ENCODE measurements at places on chromosomes 16 and 17. TPM values are rescaled to one million over a fixed set of nuclear protein-coding genes. Genes with fewer than 3 reads are reported as not detected.

- DNase-seq = no peak
Observed at GRCh38 chr17:80424261-80424660, 9.3 kb downstream of the ENDOV start.

- no peak for DNase-seq
Observed at GRCh38 chr17:50037321-50038107, 18.4 kb upstream of the ITGA3 start.

The CBFA2T3 gene
- polyA plus RNA-seq = not detected

The CCL22 gene
- not detected for polyA plus RNA-seq

GRCh38 chr16:12896562-12896961 is 4.8 kb upstream of the SHISA9 start:
- no peak for DNase-seq

- DNase-seq = no peak
Observed at GRCh38 chr17:56169621-56170020, 16.3 kb downstream of the ANKFN1 start.

- DNase-seq = peak; percentile 76
Observed at GRCh38 chr17:29567554-29568330, 759 bp upstream of the TP53I13 start.

DNA sequence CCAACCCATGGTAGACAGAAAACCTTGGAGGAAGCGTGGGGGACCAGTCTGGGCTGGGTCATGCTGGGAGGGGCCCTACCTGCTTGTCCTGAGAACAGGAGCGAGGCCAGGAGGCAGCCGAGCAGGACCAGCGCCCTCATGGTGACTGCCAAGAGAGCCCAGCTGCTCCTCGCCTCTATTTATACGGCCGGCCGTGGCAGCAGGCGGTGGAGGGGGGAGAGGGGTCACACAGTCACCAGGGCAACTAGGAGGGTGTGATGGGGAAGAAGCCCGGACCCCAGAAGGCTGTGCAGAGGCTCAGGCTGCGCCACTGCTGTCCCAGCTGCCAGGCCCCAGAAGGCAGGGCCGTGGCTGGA is at the start of gene SRL:
Gene SRL, minus strand, starts transcription at position 153 of the 356 bp plus-strand sequence. Its CDS starts 13 bp downstream, at position 140.
- DNase-seq = no peak

The ZFP3 gene
- polyA plus RNA-seq = 0.75 TPM

The HSPB9 gene
- not detected for polyA plus RNA-seq

- DNase-seq = no peak
Observed at GRCh38 chr16:62967163-62967562, 930.9 kb upstream of the CDH8 start.

The TMEM88 gene
- not detected for polyA plus RNA-seq

The TPSG1 gene
- not detected for polyA plus RNA-seq

The TP53 gene
- 33.5 TPM for polyA plus RNA-seq

The TAC4 gene
- not detected for polyA plus RNA-seq

DNA sequence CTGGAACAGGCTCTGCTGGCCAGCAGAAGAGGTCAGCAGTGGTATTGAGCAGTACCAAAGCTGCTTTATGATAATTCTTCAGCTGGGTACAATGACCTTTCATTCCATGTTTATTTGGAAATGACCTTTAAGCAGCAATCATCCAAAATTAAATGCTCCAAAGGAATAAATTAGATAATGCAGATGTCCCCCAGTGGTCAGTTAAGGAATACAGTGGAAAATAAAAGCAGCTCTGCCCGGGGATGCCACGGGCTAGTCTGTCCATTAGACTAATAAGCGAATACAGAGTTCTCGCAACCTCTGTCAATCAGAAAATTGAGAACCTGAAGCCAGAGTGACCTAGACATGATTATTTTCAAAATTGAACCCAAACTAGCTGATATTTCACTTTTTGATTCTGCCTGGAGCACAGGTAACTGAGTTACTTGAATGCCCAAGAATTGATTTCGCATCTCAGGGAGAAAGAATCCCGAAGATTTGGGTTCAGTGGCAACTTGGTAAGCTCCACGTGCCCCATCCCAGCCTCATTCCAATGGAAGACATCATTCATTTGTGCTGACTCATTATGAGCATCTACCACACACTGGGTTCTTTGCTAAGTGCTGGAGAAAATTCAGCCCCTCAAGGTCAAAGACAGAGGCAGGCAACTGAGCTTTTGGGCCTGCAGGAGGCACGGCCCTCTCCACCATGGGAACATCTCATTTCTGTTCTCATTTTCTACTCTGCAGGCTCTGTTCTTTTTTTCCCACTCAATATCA is 34.4 kb upstream of the SLC39A11 start:
- DNase-seq = no peak

The SDR42E1 gene
- polyA plus RNA-seq = 1.9 TPM

DNA sequence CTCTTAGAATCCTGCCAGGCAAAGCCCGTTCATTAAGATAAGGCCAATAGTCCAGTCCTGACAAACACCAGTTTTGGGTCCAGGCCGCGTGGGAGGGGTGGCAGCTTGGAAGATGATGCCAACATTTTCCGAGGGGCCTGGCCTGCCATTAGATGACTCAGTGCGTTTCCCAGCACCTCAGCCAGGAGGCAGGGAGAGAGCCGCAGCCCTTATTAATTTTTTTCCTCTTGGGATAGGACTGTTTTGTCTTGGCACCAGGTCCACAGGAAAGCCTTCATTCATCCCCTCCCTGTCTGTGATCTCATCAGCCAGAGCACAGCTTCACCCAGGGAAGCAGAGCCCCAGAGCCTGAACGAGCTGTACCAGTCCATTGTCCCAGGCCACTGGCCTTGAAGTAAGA is 4.7 kb upstream of the NDEL1 start:
- DNase-seq = no peak

The PRR35 gene
- not detected for polyA plus RNA-seq

The TEKT5 gene
- not detected for polyA plus RNA-seq

- DNase-seq = no peak
Observed at GRCh38 chr16:29315916-29316517, 90.5 kb downstream of the NPIPB11 start.

GRCh38 chr17:692116-692515 is 22.5 kb downstream of the VPS53 start:
- DNase-seq = no peak

- DNase-seq = no peak
Observed at GRCh38 chr17:80671825-80672110, 127.1 kb downstream of the RPTOR start.

- DNase-seq = no peak
Observed at GRCh38 chr16:5028950-5029475, 4.7 kb downstream of the NAGPA start.

DNA sequence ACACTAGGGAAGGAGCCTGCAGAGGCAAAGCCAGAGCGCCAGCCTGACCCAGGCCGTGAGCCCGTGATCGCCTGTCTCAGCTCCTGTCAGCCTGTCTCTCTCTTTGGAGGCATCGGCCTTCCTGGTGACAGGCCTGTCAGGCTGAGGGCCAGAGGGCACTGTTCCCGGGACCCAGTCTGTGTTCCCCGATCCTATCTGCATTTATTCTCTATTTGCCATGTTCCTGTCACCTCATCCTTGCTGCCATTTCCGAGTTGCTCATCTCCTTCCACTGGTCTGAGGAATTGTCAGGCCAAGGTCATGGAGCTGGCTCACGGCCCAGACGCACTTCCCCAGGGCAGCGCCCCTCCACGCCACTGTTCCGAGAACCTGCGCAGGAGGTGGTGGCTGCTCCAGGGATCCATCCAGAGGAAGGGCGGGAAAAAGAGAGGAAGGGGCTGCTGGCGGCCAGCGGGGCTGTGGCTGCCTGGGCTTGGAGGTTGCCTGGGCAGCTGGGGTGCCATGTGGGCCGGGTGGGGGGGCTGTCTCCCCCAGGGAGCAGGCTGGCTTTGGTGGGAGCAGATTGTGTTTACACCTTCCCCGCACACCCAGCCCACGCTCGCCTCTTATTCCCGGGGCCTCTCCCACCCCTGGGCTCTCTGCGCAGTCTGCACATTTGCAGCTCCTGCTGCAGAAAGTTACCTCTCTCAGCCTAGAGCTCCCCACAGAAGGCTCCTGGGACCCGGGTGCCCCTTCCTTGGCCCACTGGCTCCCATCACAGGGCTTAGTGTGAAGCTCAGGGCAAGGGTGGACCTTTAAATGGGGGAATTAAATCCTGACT is 4.9 kb downstream of the PRCD start:
- DNase-seq = no peak

DNA sequence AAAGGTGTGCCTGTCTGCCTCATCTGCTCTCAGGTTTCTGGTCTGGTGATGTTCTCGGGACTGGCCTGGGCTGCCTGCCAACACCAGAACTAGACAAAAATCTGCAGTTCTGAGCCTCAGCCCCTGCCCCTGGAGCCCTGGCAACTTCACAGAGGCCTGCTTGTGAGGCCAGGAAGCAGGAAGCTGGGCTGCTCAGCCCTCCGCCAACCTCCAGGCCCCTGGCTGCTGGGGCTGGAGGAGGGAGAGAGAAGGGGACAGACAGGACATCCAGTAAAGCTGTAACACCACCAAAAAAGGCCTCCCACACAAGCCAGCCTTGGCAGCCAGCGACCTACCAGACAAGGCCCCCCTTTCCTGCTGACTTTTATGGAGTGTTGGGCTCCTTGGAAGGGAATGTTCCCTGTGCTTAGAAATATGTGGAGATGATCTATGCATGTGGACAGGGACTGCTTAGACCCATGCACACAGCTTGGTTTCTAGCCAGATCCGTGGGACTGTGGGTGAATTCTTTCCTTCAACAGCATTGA is 157.6 kb downstream of the XYLT1 start:
- DNase-seq = no peak

The CCL3 gene
- 2.3 TPM for polyA plus RNA-seq

The QRICH2 gene
- polyA plus RNA-seq = 0.22 TPM

The CLTC gene
- 41.1 TPM for polyA plus RNA-seq

The ITGB4 gene
- polyA plus RNA-seq = 1.5 TPM

GRCh38 chr17:64117981-64118979 is 11.7 kb downstream of the ERN1 start:
- no peak for DNase-seq

DNA sequence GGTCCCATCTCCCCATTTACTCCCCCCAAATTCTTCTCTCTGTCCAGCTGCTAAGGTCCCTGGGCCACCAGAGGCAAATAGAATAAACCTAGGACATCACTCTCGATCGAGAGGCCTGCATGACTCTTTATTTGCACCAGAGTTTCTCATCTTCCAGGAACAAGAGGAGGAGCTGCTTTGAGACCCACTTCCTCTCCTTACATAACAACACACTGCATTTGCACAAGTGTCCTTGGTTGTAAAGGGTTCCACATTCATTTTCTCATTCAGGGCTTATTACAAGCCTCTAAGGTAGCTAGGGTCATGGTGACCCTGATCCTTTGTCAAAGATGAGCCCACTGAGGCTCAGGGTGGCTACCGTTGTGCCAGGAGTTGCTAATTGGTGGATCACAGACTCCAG is 38.1 kb upstream of the RHOT1 start:
- DNase-seq = peak; percentile 21

DNA sequence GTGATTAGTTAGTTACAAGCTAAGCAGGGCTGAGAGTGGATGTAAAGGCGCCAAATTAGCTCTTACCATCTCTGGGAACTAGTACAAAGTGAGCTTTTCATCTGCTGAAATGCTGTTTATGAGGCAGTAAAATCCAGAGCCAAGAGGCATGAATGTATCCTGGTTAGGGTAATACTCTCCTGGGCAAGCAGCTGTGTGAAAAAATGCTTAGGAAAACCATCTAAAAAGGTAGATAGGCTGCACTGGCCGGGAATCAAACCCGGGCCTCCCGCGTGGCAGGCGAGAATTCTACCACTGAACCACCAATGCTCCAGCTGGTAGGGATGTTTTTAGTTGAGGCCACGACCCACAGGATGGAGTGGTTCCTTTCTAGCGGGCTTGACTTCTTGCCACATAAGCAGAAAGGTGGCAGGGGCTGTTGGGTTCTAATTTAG is 23.0 kb downstream of the VAC14 start:
- no peak for DNase-seq

- peak; percentile 93 for DNase-seq
Observed at GRCh38 chr17:64506576-64507412, at the start of gene CEP95. TSS of gene CEP95 (plus strand) at chr17:64506977. CDS start at chr17:64507098, 121 bp downstream.

The NPB gene
- not detected for polyA plus RNA-seq
